ENCODE measurements at places on chromosomes 7 and 10.

DNA sequence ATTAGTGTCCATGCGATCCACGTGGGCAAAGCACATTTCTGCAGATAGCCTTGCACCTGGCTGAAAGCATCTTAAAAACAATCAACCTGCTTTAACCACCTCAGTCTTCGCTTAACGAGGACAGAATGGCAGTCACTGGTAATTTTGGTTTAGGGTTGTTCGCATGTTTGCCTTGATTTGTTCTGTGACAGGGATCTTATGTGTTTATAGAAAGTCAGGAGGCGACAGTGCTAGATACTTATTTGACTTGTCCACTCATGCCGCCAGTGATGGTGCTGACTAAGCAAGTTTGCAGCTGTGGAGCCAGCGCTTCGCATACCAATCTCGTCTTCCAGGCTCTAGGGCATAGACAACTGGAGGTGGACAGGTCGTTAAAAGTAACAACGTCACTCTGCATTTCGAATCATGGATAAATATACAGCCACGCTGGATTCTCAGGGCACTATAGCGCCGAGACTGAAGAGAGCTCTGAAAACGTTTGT lies 1.2 kb upstream of the TMEM243 start:
- DNase-seq, result no peak

DNA sequence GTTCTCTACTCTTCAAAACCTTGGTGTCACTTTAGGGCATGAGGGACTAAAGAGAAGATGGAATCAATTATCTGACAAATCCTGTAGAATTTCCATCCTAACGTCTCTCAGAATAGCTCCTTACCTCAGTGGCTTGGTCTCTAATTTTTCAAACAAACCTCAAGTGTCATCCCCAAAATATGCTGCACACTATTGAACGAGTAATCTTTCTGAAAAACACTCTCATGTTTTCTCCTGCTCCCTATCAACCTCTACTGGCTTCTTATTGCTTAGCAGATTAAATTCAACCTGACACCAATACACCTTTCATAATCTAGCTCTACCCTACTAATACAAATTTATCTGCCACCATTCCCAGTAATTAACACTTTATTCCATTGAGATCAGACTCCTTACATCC lies 8.5 kb downstream of the CNOT4 start:
- DNase-seq, result no peak

- DNase-seq, result no peak
Measured at GRCh38 chr7:83118347-83119025, 44.2 kb downstream of the PCLO start.

- DNase-seq, result no peak
Measured at GRCh38 chr10:44245601-44245938, 139.3 kb downstream of the CXCL12 start.
